ENCODE measurements at places on chromosomes 13 and 19.

DNA sequence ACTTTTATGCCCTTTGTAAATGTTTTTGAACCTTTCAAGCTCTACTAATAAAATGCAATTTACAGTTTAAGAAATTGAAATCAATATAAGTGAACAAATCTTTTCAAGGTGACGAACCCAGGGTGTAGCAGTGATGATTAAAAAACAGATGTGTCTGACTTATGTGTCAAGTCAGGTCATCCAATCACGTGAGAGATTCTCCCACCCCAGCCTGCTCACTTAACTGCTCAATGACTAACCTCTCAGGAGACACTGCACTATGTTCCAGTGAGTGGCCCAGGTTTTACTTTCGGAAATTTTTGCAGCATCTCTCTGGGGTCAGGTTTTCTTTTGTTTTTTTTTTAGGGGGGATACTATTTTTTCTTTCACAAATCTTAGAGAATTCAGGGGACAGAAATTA, 60.7 kb downstream of the ZNF429 start:
- no peak for DNase-seq
- no peak overlapping the region for H3K4me3 ChIP-seq
- no peaks in the 10 kb centered on the region for H3K27me3 ChIP-seq
- H3K36me3 ChIP-seq, result peaks cover 30% of the 10 kb centered on the region
- peaks cover 9% of the 10 kb centered on the region for H3K4me1 ChIP-seq

GRCh38 chr13:20715330-20715712, 11.8 kb downstream of the IL17D start:
- peaks cover 9% of the 10 kb centered on the region for H3K4me1 ChIP-seq
- no peak for DNase-seq
- no peak overlapping the region for H3K4me3 ChIP-seq

GRCh38 chr13:31982124-31982523, 49.5 kb upstream of the FRY start:
- no peak overlapping the region for H3K27ac ChIP-seq
- no peak for DNase-seq
- no peaks in the 10 kb centered on the region for H3K36me3 ChIP-seq
- no peaks in the 10 kb centered on the region for H3K4me1 ChIP-seq
- no peak overlapping the region for H3K4me3 ChIP-seq

- DNase-seq, result no peak
- H3K27me3 ChIP-seq, result peaks cover 4% of the 10 kb centered on the region
- no peaks in the 10 kb centered on the region for H3K4me1 ChIP-seq
- no peaks in the 10 kb centered on the region for H3K36me3 ChIP-seq
- H3K4me3 ChIP-seq, result no peak overlapping the region
These were observed 174.3 kb downstream of the TSHZ3 start for GRCh38 chr19:31174948-31175347.

DNA sequence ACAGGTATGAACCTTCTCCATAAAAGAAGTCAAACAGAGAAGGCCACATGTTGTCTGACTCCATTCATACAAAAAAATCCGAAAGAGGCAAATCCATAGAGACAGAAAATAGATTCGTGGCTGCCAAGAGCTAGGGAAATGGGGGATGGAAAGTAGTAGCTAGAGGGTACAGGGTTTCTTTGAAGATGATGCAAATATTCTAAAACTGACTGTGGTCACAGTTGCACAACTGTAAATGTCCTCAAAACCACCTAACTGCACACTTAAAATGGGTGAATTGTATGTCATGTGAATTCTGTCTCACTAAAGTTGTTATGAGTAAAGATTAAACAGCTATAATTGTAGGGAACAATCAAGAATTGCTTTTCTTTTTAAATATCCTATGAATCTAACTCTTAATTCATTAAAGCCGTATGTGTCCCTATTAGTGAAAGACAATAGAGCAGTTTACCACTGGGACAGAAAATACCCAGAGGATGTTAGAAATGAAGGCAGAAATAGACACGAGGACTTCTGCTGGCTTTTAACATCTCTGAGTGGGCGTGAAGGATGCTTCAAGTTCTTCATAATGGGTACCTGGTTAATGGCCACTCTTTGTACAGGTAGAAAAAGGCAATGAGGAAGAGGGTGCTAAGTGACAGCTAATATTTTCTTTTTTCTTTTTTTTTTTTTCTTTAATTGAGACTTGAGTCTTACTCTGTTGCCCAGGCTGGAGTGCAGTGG, 21.2 kb downstream of the INSR start:
- no peak overlapping the region for H3K27ac ChIP-seq
- no peak for DNase-seq
- no peaks in the 10 kb centered on the region for H3K36me3 ChIP-seq
- H3K4me3 ChIP-seq, result no peak overlapping the region
- H3K27me3 ChIP-seq, result no peaks in the 10 kb centered on the region

GRCh38 chr13:37138169-37138568, 32.7 kb upstream of the CSNK1A1L start:
- H3K4me1 ChIP-seq, result no peaks in the 10 kb centered on the region
- H3K4me3 ChIP-seq, result no peak overlapping the region
- no peak overlapping the region for H3K27ac ChIP-seq
- H3K27me3 ChIP-seq, result peaks cover 2% of the 10 kb centered on the region

DNA sequence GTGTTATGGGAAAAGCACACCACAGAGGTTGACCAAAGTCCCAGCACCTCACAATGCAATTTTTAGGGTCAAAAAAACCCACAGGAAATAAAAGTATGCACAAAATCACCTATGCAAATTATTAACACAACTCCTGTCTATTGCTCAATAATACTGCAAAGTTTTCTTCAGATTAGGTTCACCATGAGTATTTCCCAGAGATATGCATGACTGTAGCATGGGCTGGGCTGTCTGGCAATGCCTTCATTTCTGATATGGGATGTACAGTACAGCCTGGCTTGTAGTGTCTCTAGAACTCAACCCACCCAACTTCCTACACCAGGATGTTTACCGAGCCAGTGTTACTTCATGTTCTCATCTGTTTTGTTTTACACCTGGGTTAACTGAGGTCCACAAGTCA, 698.7 kb upstream of the ARGLU1 start:
- no peak overlapping the region for H3K4me3 ChIP-seq
- no peak overlapping the region for H3K27ac ChIP-seq
- H3K4me1 ChIP-seq, result no peaks in the 10 kb centered on the region
- no peak for DNase-seq

DNA sequence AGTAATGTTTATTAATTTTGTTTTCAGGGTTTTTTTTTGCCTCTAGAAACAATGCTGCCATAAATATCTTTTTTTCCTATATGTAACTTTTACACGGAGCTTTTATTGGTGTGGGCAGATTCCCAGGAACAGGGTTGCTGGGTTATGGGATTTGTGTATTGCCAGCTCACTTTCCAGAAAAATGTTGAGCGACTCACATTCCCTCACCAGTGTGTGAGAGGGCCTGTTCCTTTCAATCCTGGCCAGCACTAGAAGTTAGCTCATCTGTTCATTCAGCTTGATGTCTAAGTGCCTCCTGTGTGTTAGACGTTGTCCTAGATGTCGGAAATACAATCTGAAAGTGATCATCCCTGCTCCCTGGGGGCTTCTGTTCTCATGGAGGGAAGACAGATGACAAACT, 2.6 kb downstream of the ZNF71 start:
- peaks cover 52% of the 10 kb centered on the region for H3K36me3 ChIP-seq
- H3K4me1 ChIP-seq, result peaks cover 10% of the 10 kb centered on the region
- H3K27ac ChIP-seq, result no peak overlapping the region
- DNase-seq, result no peak

DNA sequence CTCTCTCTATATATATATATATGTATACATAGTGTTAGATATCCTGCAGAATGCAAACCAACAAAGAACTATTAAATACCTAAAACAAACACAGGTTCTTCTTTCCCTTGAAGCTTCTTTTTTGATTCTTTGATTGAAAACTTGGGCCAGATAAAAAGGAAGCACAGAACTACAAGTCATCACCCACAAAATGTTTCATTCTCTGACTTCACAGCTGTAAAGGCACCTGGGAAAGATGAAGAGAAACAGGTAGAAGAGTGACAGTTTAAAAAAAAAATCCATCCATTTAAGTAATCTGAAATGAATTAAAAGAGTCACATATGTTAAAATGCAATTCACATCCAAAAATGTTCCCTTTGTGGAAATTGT, 90.7 kb upstream of the FNDC3A start:
- H3K27ac ChIP-seq, result peak overlapping the region; percentile 22
- DNase-seq, result no peak
- H3K4me3 ChIP-seq, result no peak overlapping the region
- peaks cover 4% of the 10 kb centered on the region for H3K27me3 ChIP-seq
- no peaks in the 10 kb centered on the region for H3K36me3 ChIP-seq

DNA sequence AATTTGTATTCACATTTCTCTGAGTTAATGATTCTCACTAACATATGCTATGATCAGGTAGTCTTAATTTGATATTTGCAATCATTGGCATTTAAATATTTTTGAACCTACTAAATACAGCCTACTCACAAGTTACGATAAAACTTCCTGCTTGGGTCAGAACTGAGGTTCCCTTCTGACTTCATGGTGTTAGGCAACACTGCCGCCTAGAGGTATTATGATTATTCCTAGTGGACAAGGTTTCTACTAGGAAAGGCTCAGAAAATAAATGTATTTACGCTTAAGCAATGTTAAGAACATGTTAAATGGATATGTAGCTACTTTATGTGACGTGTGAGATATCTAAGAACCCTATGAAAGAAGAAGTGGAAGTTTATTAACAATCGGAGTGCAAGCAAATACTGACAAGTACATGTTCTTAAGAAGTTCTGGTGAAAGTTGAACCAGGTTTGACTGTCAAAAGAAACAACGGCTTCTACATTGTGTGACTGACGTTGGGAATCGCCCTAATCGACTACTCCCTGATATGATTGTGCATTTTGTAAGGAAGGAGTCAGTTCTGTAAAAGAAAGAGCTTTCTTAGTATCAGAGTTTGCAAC, 1395.8 kb downstream of the SLITRK5 start:
- peak; percentile 13 for DNase-seq
- H3K36me3 ChIP-seq, result no peaks in the 10 kb centered on the region

DNA sequence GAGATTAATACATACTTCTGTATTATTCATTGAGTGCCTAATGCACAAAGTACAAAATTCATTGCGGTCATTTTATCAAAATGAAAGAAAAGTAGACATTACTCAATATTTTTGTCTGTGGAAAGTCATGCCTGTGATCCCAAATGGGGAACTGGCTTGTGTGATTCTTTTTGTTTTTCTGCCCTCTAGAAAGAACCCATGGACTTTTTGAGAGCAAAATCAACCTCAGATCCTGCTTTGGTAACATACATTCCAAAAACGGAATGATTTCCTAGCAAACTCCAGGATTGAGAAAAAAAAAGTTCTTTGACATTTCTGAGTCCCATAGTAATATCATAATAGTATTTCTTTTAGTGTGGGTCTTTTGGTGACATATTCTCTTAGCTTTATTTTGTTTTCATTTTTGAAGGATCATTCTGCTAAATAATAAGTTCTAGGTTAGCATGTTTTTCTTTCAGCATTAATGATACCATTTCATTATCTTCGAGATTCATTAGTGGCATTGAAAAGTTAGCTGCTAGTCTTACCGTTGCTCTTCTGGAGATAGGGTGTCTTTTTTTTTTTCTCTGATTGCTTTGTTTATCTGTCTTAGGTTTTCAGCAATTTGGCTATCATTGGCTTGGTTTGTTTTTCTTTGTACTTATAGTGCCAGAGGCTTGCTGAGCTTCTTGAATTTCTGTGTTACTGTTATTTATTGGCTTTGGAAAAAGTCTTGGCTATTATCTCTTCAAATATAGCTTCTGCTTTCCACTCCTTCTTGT, 102.4 kb upstream of the CSNK1A1L start:
- no peaks in the 10 kb centered on the region for H3K27me3 ChIP-seq
- H3K4me1 ChIP-seq, result no peaks in the 10 kb centered on the region
- H3K27ac ChIP-seq, result no peak overlapping the region
- no peak overlapping the region for H3K4me3 ChIP-seq
